ENCODE measurements at places on chromosomes 7 and 10.
A peak's percentile ranks its signal among the peaks of the same experiment; 100 is the strongest.

DNA sequence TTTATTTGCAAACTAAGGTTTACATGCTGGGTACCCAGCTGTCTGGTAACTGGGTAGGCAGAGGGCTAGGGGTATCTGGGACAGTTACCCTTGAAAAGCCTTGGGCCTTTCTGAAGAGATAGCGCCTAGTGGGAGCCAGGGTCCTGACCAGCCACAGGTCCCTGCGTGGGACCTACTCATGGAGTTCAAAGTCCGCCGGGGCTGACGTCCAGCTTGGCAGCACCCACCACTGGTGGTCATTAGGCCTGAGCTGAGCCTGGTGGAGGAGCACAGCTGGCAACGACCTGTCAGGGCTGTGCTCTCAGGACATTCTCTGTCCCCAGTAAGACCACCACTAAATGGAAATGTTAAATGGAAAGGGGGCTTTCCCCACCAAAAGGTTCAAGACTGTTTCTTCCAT is 20.0 kb downstream of the GUSB start:
- no peak for DNase-seq

GRCh38 chr7:22718911-22719420 is 8.0 kb upstream of the IL6 start:
- no peak for DNase-seq

GRCh38 chr10:91201213-91201996 is 19.1 kb upstream of the PCGF5 start:
- no peak for DNase-seq

DNA sequence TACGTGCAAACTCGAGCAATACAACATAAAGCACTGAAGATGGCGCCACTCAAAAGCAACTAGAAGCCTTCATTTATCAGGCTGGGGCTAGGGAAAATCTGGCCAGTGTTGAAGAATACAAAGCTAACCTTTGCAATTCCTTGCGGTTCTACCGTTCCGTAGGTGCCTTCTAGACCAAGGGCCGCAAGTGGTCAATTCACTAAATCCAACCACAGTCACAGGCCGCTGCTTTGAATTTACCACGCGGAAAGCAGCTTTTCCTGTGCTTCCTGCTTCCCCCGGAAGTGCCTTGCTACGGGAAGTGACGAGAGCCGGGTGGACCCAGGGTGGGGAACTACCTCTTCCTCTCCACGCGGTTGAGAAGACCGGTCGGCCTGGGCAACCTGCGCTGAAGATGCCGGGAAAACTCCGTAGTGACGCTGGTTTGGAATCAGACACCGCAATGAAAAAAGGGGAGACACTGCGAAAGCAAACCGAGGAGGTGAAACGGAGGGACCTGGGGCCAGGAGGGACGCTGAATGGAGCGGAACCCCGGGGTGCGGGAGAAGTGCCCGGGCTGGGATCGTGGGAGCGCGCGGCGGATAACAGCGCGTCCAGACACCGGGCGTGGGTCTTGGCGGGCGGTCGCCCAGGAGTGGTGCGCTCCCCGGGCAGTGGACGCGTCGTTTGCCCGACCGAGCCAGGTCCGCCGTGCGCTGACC is at the start of gene DDX21:
Gene DDX21 (plus strand): TSS at position 339 of the 701 bp plus-strand sequence. CDS start 56 bp downstream, at position 395.
- DNase-seq: peak; percentile 91

GRCh38 chr7:155746188-155746587 is 66.1 kb downstream of the SHH start:
- no peak for DNase-seq

DNA sequence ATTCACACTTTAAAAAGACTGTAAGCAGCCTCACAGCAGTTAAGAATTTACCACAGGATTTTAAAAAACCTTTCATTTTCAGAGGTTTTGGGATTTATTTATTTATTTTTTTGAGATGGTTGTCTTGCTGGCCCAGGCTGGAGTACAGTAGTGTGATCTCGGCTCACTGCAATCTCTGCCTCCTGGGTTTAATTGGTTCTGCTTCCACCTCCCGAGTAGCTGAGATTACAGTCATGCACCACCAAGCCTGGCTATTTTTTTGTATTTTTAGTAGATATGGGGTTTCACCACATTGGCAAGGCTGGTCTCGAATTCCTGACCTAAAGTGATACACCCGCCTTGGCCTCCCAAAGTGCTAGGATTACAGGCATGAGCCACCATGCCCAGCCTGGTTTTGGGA is 19.1 kb downstream of the MINDY4 start:
- no peak for DNase-seq

- no peak for DNase-seq
These were observed 1076.7 kb upstream of the SORCS1 start for GRCh38 chr10:108241166-108241565.

- no peak for DNase-seq
These were observed 39.0 kb downstream of the TAF3 start for GRCh38 chr10:7857262-7857661.

DNA sequence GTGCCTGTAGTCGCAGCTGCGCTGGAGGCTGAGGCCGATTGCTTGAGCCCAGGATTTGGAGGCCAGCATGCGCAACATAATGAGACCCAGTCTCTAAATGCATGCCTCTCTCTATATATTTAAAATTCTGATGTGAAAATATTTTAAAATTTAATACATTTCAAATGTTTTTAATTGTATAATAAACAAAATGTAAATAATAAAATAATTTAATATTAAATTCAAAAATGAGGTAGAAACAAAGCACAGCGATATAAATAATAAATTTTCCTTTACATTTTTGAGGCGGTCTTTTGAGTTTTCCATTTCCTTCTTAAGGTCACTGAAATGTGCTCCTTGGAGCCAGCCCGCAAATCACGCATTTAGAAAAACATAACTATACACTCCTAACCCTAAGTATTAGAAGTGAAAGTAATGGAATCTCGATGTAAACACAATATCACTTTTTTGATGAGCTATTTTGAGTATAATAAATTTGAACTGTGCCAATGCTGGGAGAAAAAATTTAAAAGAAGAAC is 523 bp upstream of the CDK1 start:
- no peak for DNase-seq

GRCh38 chr7:143505838-143506237 is 28.2 kb downstream of the TAS2R41 start:
- no peak for DNase-seq

DNA sequence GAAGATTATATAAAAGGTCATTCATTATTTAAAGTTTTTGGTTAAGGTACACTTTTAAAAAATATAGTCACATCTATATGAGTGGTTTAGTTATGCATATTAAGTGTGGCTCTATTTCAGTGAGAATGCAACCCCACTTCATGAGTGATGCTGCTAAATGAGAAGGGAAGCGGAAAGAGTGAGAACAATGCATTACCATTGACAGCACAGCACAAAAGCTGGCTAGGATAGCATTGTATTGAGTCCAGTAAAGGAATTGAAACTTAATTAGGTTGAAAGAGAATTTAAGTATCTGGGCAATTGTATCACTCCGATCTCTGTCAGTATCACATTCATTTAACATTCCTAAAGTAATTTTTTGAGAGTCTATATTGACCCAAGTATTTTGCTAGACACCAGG is 13.2 kb downstream of the POM121L12 start:
- no peak for DNase-seq

DNA sequence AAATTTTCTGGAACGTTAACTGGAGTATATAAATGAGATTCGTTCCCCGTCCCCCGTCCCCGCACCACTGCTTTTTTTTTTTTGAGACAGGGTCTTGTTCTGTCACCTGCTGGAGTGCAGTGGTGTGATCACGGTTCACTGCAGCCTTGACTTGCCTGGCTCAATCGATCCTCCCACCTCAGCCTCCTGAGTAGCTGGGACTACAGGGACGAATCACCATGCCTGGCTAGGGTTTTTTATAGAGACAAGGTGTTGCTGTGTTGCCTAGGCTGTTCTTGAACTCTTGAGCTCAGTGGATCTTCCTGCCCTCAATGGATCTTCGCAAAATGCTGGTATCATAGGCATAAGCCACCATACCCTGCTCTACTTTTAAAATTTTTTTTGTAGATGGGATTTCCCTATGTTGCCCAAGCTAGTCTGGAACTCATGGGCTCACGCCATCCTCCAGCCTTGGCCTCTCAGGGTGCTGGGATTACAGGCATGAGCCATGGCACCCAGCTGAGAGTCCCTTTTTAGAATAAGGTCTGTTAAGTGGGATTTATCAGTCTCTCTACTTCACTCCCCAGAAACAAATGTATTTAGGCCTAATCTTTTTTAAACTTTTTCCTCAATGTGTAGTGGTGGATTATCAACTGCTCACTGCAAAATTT is 122.9 kb downstream of the LYZL1 start:
- DNase-seq: no peak

DNA sequence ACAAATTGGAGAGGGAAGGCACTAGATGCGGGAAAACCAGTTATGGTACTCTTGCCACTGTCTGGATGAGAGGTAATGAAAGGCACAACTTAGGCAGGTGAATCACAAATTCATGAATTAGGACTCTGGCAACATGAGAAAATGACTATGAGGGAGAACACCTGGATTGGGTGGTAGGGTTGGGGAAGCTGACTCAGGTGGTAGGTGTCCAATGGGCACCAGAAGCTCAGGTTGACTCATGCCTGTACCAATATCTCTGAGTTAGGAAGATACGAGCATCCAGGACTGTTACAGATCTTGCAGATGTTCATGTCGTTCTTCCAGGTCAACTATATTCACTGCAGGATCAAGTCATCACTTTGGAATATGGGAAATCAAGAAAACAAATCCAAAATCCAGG is 56.7 kb downstream of the NPY start:
- DNase-seq: no peak

- DNase-seq: peak; percentile 33
These were observed 701 bp upstream of the GBX1 start for GRCh38 chr7:151168003-151168786.

GRCh38 chr10:74052994-74053393 is 55.1 kb downstream of the VCL start:
- DNase-seq: no peak

- no peak for DNase-seq
These were observed 162.7 kb downstream of the DGKB start for GRCh38 chr7:14739841-14740185.

DNA sequence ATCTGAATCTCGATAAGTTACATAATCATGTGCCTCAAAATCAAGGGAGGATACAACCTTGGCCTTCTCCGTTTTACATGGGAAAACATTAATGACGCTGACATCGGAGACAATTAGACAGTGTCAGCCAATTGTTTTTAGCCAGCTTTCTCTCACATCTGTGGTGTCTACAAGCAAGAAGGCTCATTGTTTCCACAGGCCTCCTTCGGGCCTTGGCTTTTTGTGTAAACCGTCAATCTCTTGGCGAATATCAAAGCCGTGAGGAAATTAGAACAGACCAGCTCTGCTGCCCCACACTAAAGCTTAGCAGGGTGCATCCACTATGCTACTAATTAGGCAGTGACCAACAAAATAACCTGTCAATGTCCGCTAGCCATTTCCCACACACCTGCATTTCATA is 43.2 kb downstream of the VAX1 start:
- no peak for DNase-seq

DNA sequence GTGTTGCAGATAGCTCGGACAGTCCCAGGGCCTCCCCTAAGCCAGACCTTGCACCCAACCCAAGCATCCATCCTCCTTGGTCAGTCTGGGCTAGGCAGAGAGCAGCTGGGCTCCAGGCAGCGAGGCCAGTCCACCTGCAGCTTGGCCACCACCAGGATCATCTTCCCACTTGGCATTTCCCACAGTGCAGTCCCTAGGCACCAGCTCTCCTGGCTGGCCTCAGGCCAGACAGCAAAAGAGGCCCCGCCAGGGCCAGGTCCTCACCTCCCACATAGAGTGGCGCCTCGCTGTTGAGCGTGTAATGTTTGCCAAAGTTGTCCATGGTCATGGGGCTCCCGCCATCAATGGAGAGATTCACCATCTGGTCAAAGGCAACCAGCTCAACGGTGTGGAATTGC is 171.7 kb downstream of the LCOR start:
- DNase-seq: no peak

All from stimulated activated CD8-positive, alpha-beta memory T cell treated with anti-CD3 and anti-CD28 coated beads, Interleukin-7, amount 100 ng/mL, for 48 hours (primary cell).